ENCODE measurements at places on chromosomes 3 and 15. TPM values are rescaled to one million over a fixed set of nuclear protein-coding genes. Genes with fewer than 3 reads are reported as not detected.

The CYP1A1 gene
- polyA plus RNA-seq, result 1.4 TPM

The RARRES1 gene
- polyA plus RNA-seq, result 40.3 TPM

- DNase-seq, result peak; percentile 64
These were observed 340.3 kb upstream of the RBMS3 start for GRCh38 chr3:28940530-28940929.

DNA sequence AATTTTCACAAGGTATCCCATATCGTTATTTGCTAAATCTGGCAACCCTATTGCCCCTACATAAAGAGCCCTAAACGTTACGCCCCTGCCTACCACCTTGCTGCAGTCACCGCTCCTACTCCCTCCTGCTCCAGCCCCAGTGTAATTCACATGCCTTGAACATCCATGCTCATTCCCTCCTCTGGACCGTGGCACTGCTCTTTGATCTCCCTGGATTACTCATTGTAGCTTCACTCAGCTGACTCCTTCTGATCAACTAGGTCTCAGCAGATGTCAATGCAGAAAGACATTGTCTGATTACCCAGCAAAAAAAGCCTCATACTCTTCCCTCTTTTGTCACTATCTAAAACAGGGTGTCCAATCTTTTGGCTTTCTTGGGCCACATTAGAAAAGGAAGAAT, 40.7 kb upstream of the KBTBD8 start:
- DNase-seq, result no peak

- no peak for DNase-seq
These were observed 636.2 kb downstream of the NAALADL2 start for GRCh38 chr3:175495331-175495730.

- DNase-seq, result no peak
These were observed 48.8 kb upstream of the MEIS2 start for GRCh38 chr15:37149146-37149545.

DNA sequence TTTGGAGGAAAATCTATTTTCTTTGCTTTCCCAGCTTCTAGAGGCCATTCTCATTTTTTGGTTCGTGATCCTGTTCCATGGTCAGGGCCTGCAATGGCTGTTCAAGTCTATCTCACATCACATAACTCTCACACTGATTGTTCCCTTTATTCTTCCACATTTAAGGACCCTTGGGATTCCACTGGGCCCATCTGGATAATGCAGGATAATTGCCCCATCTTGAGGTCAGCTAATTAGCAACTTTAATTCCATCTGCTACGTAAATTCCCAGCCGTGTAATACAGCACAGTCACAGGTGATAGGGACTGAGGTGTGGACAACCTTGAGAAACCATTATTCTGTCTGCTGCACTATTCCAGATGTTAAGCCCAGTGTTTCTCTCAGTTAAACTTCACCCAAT, 311.6 kb upstream of the CNTN4 start:
- DNase-seq, result no peak

All from left lung (tissue), 14 donors.